Urinary bladder (tissue), 4 donors: ENCODE measurements at places on chromosomes 6 and 20.

GRCh38 chr6:89022798-89023197, 57.8 kb upstream of the PNRC1 start:
- peak; percentile 83 for DNase-seq

- DNase-seq, result no peak
Measured at GRCh38 chr20:50969912-50970311, 11.3 kb downstream of the MOCS3 start.

- DNase-seq, result no peak
Measured at GRCh38 chr6:136761227-136761922, 30.9 kb downstream of the MAP3K5 start.

- no peak for DNase-seq
Measured at GRCh38 chr20:40630099-40630498, 58.9 kb downstream of the MAFB start.

DNA sequence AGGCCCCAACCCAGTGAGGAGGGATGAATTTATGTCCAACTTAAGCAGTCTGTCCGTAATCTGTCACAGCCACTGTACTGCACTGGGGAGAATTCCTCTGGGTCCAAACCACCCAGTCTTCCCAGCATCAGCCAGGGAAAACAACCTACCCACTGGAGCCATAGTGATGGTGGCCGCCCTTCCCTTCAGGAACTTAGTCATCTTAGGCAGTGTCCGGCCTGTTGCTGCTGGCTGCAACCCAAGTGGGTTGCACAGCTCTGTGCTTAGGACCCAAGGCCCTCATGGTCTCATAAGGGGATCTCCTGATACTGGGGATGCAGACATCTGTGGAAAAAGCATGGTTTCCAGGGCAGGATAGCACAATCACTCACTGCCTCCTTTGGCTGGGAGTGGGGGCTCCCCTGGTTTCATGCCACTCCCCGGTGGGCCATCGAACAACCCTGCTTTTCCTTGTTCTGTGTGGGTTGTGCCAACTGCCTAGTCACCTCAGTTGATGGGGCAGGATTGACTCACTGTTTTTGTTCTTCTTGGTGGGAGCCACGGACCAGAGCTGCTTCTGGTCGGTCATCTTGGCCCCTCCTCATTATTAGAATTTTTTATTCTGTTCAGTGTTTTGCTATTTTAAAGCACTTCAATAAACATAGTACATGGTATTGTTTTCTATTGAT, 591.9 kb downstream of the DOK5 start:
- DNase-seq, result no peak

DNA sequence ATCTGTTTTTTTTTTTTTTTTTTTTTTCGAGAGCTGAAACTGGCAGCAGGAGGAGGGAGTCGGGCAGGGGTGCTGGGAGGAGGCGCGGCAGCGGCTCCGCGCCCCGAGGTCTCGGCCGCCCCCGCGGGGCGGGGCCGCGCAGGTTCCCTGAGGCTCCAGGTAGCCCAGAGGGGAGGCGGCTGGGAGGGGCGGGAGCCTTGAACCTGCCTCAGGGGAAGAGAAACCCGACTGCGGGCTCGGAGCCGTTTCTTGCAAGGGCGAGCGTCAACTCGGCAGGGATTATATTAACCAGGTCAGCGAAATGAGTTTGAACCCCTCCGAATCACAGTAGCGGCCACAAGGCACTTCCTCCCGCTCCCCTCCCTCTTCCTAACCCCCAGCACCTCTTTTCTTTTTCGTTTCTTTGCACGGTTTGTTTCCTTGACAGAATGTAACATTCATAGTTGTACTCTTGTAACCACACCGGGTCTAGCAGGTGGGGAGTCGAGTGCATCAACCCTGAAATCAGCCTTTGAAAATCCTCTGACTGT, 2.0 kb downstream of the MYB start:
- no peak for DNase-seq

DNA sequence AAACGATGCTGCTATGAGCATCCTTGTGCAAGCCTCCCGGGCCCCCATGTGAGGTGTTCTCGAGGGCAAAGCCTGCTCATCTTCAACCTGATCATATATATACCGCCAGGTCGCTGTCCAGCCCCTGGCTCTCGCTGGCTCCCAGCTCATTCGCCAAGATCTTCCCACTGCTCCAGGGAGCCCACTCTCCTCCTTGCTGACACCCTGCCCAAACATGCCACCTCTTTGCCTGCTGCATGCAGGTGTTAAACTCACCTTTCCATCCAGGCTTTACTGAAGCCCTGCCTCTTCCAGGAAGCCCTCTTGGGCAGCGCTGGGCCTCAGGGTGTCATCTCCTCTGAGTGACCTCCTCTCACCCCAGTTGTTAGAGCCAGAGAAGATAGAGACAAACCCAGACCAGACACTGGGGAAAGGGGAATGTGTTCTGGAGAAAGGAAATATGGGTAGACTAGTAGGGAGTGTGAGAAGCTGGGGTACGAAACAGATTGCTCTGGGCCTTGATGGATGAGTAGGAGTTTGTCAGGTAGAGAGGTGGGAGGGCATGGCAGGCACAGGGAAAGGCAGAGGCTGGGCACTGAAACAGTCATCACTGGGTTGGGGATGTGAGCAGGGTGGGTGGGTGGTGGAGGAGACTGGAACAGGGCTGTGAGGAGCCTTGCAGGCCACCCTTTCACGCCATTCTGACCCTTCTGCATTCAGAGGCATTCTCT, 1.2 kb upstream of the DLGAP4 start:
- no peak for DNase-seq

GRCh38 chr6:165674155-165675029, 11.4 kb upstream of the PDE10A start:
- no peak for DNase-seq

- no peak for DNase-seq
Measured at GRCh38 chr6:166152660-166153059, 15.0 kb downstream of the TBXT start.

- DNase-seq, result no peak
Measured at GRCh38 chr20:19992996-19993908, 23.9 kb upstream of the NAA20 start.

GRCh38 chr20:17403461-17403860, 127.7 kb downstream of the BFSP1 start:
- DNase-seq, result no peak

DNA sequence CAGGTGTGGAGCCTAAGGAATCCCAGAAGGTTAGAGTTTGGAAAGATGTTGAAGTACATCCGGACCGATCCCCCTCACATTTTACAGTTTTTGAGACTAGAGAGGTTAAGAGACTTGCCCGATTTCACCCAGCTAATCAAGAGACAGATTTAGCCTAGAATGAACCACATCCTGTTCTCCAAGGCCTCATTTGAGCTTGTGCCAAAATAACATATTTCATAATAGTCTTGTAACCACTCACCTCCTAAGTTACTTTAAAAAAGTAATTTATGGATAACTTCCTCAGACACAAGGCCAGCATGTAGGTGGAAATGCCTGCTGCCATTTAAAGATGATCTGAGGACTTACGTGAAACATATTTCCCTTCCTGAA, 39.8 kb upstream of the ARHGAP18 start:
- DNase-seq, result no peak

GRCh38 chr6:127554435-127555006, 22.5 kb upstream of the C6orf58 start:
- no peak for DNase-seq

DNA sequence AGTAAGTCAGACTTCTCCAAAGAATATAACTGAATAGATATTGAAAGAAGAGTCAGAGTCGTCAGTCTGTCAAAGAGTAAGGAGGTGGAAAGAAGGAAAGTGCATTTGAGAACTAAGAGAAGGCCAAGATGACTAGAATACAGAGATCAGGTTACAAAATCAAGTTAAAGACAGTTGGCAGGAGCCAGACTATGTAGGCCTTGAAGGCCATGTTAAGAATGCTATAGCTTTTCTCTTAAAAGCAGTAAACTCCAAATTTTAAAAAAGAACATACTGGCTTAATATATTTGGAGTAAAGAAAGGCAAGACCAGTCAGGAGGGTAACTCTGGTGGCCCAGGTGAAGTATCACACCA, 68.8 kb downstream of the IBTK start:
- no peak for DNase-seq

- no peak for DNase-seq
Measured at GRCh38 chr6:99563056-99563723, 5.3 kb downstream of the CCNC start.

DNA sequence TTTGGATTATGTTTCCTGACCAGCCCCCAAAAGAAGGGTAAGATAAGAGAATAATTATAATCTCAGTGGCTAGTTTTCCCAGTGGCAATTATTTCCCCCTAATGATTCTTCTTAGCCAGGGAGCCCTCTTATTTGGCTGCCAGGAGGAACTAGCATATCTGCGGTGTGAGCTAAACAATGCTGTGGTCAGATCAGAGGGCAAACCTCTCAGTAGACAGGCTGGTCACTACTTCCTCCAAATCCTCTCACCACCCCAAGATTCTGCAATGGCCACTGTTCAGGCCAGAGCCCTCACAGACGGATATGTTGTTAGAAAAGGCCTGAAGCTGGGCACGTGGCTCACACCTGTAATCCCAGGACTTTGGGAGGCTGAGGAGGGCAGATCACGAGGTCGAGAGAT, 273.4 kb upstream of the SASH1 start:
- DNase-seq, result no peak

GRCh38 chr6:167499161-167499660, 174.3 kb downstream of the TTLL2 start:
- no peak for DNase-seq

GRCh38 chr6:40606526-40606925, 19.4 kb upstream of the LRFN2 start:
- no peak for DNase-seq

- no peak for DNase-seq
Measured at GRCh38 chr6:44003345-44004061, 123.7 kb downstream of the MRPL14 start.

GRCh38 chr6:113650610-113650979, 206.6 kb upstream of the MARCKS start:
- DNase-seq, result no peak

GRCh38 chr6:41644297-41644879, 6.1 kb downstream of the MDFI start:
- DNase-seq, result no peak

DNA sequence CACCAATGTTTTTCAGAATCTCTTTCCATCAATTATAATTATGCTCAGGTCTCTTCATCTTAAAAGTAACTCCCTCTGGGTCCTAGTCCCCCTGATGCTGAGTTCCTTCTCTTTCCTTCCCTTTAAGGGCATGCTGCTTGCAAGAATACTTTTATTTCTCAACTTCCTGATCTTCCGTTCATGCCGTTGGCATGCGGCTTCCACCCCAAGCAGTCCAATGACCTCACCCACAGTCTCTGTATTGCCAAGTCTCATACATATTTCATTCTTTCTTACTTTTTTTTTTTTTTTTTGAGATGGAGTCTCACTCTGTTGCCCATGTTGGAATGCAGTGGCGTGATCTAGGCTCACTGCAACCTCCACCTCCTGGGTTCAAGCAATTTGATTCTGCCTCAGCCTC, 83.5 kb downstream of the NDUFAF5 start:
- DNase-seq, result no peak

DNA sequence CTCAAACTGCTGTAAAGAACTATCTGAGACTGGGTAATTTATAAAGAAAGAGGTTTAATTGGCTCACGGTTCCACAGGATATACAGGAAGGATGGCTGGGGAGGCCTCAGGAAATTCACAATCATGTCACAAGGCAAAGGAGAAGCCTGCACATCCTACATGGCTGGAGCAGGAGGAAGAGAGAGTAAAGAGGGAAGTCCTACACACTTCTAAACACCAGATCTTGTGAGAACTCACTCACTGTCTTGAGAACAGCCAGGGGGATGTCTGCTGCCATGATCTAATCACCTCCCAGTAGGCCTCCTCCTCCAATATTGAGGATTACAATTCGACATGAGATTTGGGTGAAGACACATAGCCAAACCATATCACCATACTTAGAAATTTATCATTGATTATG, 1307.0 kb upstream of the GJE1 start:
- no peak for DNase-seq

GRCh38 chr6:138571181-138571580, 71.9 kb upstream of the NHSL1 start:
- no peak for DNase-seq

- DNase-seq, result no peak
Measured at GRCh38 chr6:105810105-105810921, 275.8 kb upstream of the PRDM1 start.

GRCh38 chr20:56433880-56434255, 21.8 kb downstream of the CASS4 start:
- DNase-seq, result no peak

- no peak for DNase-seq
Measured at GRCh38 chr20:24779946-24780345, 169.1 kb upstream of the CST7 start.

GRCh38 chr6:15887491-15888461, 224.9 kb upstream of the DTNBP1 start:
- DNase-seq, result no peak
